T follicular helper cell (primary cell): ENCODE measurements at places on chromosomes 4 and X.

DNA sequence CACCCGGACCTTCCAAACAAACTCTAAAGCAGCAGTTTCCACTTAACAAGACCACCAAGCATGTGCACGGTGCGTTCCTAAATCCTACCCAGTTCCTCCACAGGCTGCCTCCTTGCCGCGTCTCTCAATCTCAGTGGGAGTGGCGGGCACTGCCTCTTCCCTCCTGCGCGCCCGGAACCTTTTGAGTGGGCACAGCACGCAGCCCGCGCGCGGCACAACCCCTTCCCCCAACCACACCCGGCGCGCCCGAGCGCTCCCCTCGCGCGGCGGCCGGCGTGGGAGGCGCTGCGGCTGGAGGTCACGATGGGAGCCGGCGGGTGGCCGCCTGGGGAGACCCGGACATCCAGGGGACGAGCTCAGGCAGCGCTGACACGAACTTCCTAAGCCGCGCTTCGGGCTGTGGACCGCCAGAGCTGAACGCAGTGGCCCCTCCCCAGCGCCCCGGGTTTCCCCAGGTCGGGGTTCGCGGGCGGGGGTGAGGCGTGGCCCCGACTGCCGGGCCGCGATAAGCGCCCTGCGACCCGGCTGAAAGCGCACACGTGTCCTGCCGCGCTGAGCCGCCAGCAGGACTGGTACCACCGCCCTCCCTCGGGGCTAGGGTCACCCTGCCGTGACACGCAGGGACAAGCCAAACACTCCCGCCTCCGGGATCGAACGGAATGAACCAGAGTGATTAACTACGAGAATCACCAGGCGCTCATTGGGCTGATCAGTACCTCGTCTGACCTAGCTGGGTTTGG, at the start of gene ABCG2:
Gene ABCG2 (minus strand): TSS at position 151 of the 740 bp plus-strand sequence. CDS start 18,644 bp downstream, outside the sequence.
- no peak for DNase-seq

DNA sequence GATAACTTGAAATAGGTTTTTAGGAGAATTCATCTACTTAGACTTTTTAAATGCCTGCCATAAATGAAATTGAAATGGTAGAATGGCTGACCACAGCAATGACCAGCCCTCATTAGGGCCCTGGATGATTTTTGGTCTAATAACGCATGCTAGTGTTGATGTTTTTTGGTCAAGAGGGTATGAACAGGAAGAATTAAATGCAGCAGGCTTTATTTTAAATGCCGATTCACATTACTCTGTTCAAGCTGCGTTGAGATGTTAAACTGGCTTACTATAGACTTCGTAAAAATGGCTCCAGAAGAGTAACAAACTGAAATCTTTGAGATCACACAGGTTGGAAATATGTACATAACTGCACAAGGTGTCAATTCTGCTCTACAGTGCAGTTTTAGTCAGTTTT, 14.6 kb downstream of the DDX3X start:
- DNase-seq = no peak

GRCh38 chrX:130114141-130114588, 3.9 kb upstream of the ELF4 start:
- no peak for DNase-seq

- DNase-seq = no peak
Observed at GRCh38 chr4:174713821-174714220, 115.2 kb downstream of the GLRA3 start.

GRCh38 chr4:150265806-150266205, 187.6 kb downstream of the DCLK2 start:
- no peak for DNase-seq

DNA sequence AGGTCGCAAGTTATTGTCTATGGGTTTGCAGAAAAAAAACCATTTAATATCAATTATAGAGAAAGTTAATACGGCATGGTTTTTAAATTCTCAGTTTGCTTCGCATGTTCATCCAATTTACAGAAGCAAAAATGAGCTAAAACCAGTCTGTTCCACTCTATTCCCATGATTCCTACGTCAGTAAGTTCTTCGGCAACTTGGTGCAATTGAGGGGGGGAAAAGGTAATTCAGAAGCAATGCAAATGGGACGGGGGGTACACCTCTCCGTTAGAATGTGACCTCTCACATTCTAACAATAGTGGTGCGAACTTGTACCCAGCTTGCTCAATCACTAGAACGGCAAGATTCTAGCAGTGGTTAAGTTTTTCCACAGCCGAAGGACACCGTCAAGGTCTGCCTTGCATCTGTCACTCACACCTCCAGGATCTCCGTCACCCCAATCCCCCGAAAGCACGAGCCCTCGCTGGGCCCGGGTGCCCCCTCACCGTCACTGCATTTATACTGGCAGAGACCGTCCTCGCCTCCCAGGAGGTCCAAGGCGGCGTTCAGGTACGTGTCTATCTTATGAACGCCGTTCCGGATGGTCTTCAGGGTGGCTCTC, 653 bp downstream of the PLA2G12A start:
- no peak for DNase-seq

GRCh38 chr4:130478406-130478805, 1382.5 kb downstream of the C4orf33 start:
- DNase-seq = no peak

DNA sequence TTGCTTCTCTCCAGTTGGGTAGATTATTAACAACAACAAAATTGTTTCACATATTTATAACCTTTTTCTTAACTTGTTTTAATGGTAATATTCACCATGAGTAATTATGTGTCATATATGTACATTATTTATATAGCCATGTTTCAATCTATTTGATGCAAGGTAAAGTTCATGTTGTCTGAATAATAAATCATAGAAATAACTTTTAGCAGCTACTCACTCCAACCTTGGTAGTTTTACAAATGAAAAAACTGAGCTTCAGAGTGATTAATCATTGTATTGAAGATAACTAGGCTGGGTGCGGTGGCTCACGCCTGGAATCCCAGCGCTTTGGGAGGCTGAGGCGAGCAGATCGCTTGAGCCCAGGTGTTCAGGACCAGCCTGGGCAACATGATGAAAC, 46.0 kb downstream of the TMA16 start:
- DNase-seq = no peak

DNA sequence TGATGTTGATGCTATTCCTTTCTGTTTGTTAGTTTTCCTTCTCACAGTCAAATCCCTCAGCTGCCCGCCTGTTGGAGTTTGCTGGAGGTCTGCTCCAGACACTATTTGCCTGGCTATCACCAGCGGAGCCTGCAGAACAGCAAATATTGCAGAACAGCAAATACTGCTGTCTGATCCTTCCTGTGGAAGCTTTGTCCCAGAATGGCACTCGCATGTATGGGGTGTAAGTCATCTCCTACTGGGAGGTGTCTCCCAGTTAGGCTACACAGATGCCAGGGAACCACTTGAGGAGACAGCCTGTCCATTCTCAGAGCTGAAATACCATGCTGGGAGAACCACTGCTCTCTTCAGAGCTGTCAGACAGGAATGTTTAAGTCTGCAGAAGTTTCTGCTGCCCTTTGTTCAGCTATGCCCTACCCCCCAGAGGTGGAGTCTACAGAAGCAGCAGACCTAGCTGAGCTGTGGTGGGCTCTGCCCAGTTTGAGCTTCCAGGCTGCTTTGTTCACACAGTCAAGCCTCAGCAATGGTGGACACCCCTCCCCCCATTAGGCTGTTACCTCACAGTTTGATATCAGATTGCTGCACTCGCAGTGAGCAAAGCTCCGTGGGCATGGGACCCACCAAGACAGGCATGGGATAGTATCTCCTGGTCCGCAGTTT, 74.9 kb downstream of the SPIN3 start:
- no peak for DNase-seq

DNA sequence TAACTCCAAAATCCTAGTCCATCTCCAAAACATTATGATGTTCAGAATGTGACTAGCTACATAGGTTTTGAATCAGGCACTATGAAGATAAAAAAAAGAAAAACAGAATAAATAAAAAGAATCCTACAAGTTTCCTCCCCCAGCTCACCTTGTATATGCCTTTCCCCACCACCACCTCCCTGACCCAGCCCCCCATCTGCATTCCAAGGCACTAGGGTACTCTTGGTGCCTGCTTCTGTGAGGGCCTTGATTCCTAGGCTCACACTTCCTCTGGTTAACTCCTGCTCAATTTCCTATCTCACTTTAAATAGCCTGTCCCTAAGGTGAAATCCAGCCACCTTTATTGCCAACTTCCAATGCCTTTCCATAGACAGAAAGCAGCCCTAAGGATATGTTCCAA, 178.7 kb upstream of the ATOH1 start:
- no peak for DNase-seq

- DNase-seq = no peak
Observed at GRCh38 chrX:135295944-135296305, 13.4 kb upstream of the ETDC start.

DNA sequence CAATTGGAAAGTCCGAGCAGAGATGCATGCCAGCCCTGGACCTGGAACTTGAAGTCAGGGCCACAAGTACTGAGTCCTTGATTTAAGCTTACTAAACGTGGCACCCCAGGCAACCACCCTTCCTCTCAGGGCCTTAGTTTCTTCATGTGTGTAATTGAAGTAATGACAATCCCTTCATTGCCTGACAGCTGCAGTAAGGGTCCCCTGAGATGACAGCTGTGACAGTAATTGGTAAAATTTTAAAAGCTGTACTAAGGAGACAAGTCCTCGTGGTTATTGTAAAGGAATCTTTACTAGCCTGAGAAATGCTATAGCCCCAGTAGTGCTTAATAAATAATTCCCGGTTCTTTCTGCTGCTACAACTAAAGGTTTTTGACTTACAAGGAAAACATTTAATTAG, 175.1 kb upstream of the RADX start:
- DNase-seq = no peak

DNA sequence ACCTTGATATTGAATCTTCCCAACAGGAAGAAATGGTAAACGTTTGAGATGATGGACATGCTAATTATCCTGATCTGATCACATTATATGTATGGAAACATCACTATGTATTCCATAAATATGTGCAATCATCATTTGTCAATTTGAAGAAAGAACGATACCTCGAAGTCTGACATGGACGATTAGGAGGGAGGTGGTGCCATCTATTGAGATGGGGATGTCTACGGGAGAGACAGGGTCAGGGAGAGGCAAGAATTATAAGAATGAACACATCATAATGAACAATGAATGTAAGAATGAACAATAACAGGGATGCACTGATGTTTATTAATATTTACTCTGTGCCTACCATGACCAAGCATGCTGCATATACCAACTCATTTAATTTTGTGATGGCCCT, 93.7 kb upstream of the SOD3 start:
- DNase-seq = no peak

DNA sequence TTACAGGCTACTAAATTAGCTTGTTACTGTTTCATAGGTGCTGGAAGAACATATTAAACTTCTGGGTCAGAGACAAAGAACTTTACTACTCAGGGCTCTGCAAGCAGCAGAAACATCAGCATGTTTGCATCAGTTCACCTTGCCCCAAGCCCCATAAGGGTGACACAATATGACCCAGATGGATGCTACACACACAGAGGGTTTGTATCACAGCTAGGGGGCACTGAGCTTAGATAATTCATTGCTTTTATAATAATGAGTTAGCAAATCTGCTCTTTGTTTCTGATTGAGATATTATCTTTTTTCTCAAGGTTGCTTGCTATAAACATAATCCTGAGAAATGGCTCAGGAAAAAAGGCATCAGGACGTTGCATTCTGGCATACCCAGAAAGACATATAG, 4.8 kb upstream of the SYNPO2 start:
- no peak for DNase-seq

GRCh38 chr4:24780936-24781495, 14.4 kb upstream of the SOD3 start:
- DNase-seq = no peak

- peak; percentile 63 for DNase-seq
Observed at GRCh38 chrX:47523297-47523696, 37.7 kb upstream of the ARAF start.

GRCh38 chr4:7362862-7363430, 71.8 kb downstream of the PSAPL1 start:
- no peak for DNase-seq

DNA sequence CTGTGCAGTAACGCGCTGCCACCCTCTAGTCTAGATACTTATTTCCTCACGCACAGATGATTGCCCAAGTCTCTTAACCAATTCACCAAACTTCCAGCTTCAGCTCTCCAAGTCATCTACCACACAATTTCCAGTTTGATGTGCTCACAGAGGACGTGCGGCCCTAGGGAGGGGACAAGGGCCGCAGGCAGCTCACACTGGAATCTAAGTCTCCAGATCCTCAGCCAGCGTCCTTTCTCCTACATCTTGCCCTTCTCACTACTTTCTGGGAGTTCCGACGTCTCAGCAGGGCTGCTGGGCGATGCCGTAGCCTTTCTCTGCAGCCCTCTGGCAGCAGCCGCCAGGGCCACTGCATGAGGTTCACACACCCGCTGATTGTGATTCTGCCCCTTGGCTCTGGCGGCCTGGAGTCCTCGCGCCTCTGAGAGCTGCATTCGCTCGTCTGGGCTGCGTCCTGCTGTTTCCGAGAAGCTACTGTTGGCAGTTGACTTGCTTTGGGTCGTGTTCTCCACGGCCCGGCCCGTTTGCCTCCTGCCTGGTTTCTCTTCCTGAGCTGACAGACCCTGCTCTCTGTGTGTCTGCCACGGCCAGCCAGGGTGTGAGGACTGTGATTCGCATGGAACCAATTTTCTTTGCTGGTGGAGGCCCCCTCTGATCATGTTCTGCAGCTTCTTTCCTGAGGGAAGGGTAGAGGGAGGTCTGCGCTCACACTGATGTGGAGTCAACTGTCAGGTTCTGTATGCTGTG, 14.1 kb upstream of the TMEM131L start:
- no peak for DNase-seq

- no peak for DNase-seq
Observed at GRCh38 chrX:40922307-40922706, 162.9 kb upstream of the USP9X start.

- no peak for DNase-seq
Observed at GRCh38 chr4:40216622-40217366, 20.0 kb downstream of the RHOH start.

- DNase-seq = no peak
Observed at GRCh38 chr4:82839624-82840023, 41.0 kb upstream of the SCD5 start.

DNA sequence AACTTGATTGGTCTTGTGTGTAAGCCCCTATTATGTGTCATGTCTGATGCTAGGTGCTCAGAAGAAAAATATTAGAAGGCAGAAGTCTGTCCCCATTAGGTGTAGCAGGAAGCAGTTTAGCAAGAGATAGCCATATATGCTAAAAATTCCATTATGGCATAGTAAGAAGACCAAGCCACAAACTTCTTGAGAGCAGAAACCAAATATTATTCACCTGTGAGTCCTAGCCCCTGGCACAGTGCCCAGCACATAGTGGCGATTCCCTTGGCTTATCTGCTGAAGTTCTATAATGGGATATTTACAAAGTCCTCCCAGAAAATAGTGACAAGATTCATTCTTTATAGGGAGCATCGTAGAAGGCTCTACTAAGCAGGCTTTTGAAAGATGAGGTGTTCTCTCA, 174.4 kb downstream of the RAB28 start:
- no peak for DNase-seq

DNA sequence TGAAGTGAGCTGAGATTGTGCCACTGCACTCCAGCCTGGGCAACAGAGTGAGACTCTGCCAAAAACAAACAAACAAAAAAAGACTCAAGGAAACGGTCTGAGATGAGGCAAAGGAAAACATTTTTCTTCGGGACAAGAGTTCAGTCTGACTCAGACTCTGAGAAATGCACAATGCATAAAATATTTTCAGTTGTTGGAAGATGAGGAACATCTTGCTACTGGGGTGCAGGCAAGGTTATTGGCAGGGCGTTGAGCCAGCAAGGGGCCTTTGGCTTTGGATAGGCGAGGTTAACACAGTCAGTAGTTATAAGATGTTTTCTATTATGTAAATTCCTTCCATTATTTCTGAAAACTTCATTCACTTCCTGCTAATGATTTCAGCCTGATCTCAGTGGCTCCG, 96.1 kb upstream of the VCX start:
- DNase-seq = no peak
